NB4 (cell line): ENCODE measurements at places on chromosomes 7 and 10.

GRCh38 chr10:71773221-71773971 is at the start of gene VSIR:
VSIR (minus strand) TSS chr10:71773520; CDS start chr10:71773439, 81 bp downstream.
- peak; percentile 94 for DNase-seq

DNA sequence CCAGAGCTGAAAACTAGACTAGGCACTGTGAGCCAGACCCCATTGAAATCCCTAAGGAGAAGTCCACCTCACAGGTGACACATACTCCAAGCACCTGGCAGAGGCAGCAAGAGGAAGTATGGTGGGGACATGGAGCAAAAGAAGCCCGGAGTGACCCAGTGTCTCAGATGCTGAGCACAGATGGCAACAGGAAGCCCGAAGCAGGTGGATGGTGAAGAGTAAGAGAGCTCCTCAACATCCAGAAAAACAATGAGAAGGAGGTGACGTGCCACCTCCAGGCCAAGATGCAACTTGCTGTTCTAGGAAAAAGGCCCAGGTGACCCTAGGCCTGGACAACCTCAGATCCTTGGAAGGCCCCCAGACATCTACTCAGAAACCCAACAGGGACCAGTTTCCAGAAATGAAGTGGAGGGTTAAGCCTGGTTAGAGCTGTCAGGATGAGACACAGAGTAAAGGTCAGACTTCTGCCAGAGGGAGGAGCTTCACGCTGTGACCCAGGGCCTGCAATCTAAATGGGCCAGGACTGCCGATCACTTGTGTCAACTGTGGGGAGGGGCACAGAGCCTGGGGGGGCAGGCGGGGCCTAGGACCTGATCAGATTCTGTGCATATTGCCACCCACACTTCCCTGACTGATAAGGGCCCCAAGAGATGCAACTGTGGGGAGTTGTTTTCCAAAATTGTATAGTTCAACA is 2.4 kb upstream of the COBL start:
- no peak for DNase-seq

DNA sequence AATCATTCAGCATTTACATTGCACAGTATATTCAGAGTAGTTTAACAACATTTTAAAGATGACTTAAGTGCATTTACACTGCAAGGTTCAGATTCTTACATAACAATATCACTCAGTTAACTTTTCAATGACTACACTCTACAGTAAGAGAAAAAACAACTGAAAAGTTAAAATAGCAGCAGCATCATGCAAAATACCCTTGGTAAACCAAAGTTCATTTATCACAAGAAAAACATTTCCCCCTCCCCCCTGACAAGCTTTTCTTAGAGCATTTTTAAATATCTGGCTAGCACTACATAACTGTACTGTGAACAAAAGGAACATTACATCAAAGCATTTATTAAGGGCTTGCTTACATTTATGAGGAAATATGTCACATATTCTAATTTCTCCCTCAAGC is 179.5 kb upstream of the HGF start:
- DNase-seq: no peak

- DNase-seq: no peak
Measured at GRCh38 chr7:29190349-29191045, 4.1 kb upstream of the CHN2 start.

DNA sequence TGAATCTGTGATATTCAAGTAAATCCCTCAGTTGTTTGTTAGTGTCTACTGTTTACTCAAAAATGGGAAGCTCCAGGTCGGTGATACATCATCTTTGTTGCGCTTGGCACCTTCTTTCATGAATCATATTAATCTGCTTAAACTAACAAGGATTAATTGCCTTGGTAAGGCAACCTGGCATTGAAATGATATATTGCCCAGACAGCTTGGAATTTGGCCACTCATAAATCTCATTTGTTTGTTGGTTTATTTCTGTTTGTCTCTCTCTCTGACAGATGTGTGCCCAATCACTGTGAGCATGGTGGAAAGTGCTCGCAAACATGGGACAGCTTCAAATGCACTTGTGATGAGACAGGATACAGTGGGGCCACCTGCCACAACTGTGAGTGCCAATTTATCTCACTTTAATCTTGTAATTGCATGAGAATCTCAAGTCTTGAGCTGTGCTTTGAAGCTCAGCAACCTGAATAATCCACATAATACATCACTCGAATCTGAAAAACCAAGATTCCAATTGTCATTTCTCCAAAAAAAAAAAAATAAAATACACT is 1104.8 kb upstream of the C7orf33 start:
- no peak for DNase-seq

GRCh38 chr7:51226063-51226755 is 90.4 kb downstream of the COBL start:
- DNase-seq: no peak

- no peak for DNase-seq
Measured at GRCh38 chr7:119033641-119034040, 809.1 kb downstream of the ANKRD7 start.

- no peak for DNase-seq
Measured at GRCh38 chr10:3210251-3210877, 37.8 kb upstream of the PITRM1 start.

DNA sequence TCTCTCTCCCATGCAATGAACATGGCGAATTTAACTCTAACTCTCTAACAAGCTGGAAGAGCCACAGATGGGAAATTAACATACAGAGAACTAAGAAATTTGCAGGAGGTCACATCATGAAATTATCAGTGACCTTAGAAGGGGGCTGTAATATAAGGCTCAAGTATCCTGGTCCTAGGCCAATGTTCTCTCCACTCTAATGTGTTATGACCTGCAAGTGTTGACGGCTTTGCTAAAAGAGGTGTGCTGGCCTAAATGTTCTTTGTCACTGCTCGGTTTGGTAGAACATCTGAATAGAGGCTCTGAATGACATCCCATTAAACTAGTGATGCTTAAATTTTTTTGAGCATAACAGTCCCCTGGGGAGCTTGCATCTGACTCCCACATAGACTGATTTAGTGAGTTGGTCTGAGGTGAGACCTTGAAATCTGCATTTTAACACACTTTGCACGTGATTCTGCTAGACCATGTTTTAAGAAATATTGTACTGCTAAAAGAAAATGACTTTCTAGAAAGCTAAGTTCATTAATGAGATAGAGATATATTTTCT is 129.3 kb downstream of the GFRA1 start:
- DNase-seq: no peak

DNA sequence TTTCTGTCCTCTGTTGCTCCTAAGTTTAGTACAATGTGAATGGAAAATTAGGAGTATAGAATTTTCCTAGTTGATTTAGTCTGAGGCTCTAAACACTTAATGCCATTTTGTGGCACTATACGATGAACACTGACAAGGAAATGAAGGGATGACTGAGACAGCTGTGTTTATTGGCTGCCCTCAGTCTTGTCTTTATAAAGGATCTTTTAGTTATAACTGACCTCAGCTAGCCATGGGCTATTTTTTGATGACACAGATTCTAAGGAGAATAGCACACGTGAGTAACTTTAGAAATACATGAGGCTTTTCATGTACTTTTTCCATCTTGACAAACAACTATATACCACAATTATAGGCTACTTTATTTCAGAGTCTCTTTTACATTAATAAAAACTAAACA is 113.7 kb downstream of the PRKG1 start:
- no peak for DNase-seq

- no peak for DNase-seq
Measured at GRCh38 chr10:11161096-11161495, 143.4 kb downstream of the CELF2 start.

DNA sequence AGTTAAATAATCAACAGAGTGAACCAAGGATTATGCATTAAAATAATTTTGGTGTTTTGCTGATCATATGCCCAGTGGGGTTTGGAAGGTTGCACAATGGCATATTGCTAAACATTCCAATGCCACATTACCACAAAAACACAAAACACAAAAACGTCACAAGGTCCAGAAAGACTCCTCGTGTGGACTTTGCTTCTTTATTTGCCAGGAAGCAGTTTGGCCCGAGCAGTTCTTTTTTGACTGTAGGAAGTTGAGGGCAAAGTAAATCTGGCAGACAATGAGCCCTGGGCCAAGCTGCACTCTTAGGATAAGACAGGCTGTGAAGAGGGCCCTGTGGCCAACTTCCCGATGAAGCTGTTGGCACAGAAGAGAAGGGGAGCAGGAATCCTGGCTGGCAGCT is 39.2 kb upstream of the SLC35B4 start:
- peak; percentile 76 for DNase-seq

GRCh38 chr10:11823122-11823988 is at the start of gene PROSER2:
PROSER2 (plus strand) TSS chr10:11823356; CDS start chr10:11852078, 28,722 bp downstream.
- DNase-seq: peak; percentile 47

DNA sequence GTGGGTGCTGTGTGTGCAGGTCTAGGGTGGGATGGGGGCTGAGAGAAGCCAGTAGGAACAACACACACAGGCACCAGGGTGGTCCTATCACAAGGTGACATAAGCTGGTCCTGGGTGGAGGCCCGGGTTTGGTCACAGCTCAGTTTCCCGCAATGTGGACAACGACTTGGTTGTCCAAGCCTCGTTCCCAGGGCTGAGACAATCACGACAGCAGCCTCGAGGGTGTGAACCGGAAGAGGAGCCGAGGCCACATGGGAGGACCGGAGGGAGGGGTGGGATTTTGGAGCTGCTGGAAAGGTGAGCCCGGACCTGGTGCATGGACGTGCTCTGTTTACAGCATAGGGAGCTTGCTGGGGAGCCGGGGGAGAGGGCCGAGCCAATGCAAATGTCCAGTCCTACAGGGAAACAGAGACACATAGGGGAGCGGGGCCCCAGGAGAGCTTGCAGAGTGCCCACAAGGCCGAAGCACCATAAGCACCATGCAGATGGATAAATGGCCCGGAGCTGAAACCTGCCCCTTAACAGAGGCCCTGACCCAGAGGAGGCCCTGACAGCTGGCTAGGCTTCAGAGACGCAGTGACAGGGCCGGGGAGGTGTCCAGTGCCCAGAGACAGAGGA is 92.8 kb downstream of the PRKAG2 start:
- no peak for DNase-seq

GRCh38 chr10:91023700-91024398 is 103.0 kb upstream of the ANKRD1 start:
- no peak for DNase-seq

DNA sequence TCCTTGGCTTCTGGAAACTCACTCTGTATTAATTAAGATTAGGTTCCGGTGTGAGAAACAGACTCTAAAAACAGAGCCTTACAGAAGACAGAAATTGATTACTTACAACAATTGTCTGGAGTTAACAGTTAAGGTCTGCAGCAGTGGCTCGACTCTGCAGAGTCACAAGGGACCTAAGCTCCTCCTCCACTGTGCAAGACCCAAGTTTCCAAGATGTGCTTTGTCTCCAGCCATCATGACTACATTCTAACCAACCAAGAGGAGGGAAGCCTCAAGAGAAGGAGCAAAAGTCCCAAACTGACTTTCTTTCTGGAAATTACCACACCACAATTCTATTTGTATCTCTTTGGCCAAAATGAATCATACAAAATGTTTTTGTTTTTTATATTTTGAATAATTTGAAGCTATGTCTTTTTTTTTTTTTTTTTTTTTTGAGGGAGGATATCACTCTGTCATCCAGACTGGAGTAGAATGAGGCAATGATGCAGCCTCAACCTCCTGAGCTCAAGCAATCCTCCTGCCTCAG is 14.2 kb upstream of the ODAD2 start:
- no peak for DNase-seq

DNA sequence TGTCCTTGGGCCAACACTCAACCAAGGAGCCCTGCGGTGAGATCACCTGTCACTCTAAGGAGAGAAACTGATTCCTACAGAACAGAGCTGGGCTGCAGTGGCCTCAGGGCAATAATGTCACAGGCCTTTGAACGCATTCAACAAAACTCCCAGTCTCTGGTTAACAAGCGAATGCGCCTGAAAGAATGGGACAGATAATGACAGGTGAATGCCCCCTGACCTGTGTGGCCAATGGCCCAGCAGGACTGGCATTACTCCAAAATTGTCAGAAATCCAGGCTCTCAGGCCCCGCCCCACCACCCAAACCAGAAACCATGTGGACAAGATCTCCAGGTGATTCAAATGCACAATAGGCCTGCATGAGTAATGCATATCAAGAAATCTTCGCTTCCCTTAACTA is 277.7 kb upstream of the KLF6 start:
- DNase-seq: no peak

DNA sequence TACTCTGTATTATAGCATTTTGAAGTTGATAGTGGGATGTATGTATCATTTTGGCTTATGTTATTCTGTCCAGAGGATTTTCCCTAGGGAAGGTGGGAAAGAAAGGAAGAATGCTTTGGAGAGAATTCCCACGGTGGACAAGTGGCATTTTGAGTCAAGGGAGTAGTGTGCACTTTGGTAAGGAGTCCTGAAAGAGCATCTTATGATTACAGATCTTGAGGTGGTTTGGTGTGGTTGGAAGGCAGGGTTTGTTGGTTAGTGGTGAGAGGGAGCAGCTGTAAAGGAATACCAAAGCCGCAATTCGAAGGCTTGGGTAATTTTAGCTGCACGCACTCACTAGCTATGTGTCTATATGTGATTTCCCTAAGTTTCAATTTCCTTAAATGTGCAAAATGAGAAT is 16.1 kb downstream of the CCSER2 start:
- no peak for DNase-seq

DNA sequence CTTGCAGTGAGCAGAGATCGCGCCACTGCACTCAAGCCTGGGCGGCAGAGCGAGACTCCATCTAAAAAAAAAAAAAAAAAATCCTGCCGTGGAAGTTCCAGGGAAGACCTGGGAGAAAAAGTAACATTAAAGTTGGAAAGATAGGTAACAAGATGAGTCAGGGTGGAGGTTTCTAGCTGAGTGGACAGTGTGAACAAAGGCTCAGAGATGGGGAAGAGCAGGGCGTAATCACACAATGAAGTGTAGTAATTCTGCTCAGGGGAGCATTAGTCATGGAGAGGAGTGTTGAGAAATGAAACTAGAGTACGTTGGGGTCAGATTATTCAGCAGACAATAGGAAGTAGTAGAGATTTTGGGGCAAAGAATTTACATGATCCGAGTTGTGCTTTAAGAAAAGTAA is 21.6 kb upstream of the WASL start:
- peak; percentile 82 for DNase-seq

GRCh38 chr7:47489624-47490023 is 92.3 kb downstream of the TNS3 start:
- no peak for DNase-seq

DNA sequence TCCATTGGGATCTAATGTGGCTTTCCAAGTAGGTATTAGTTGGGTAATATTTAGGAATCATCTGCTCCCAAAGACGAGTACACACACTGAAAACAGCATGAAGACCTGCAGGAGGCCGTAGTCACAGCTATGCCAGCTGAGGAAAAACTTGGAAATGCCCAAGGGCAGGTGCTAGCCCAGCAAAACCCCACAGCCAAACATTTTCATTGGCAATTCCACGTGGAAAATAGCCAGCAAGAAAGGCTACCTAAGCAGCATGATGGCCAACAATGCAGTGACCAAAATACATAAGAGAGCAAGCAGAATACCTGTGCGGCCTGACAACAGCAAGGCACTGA is 32.7 kb downstream of the DOCK4 start:
- no peak for DNase-seq
